ENCODE measurements at places on chromosomes 7 and 10.

DNA sequence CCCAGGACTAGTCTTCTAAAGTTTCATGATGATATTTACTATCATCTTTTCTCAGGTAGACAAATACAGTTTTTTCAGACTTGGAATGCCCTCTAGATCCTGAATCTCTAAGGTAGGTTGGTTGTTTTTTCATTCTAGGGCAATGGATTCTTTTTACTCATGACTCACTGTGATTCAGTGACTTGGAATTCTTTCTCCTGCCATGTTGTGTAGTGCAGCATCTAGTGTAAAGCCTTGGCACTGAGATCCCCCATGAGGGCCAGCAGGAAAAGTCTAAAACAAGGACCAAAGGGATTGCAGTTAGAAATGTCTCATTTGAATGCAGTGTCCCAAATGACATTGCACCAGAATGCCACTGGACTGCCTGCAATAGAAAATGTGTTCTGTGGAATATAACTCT, 430.4 kb downstream of the NEBL start:
- no peaks in the 10 kb centered on the region for H3K36me3 ChIP-seq
- H3K27me3 ChIP-seq, result no peaks in the 10 kb centered on the region
- H3K4me1 ChIP-seq, result no peaks in the 10 kb centered on the region
- H3K27ac ChIP-seq, result no peak overlapping the region

GRCh38 chr10:25501912-25502311, 327.1 kb downstream of the GPR158 start:
- no peaks in the 10 kb centered on the region for H3K36me3 ChIP-seq
- H3K4me1 ChIP-seq, result no peaks in the 10 kb centered on the region
- DNase-seq, result no peak
- no peak overlapping the region for H3K27ac ChIP-seq
- no peaks in the 10 kb centered on the region for H3K27me3 ChIP-seq

DNA sequence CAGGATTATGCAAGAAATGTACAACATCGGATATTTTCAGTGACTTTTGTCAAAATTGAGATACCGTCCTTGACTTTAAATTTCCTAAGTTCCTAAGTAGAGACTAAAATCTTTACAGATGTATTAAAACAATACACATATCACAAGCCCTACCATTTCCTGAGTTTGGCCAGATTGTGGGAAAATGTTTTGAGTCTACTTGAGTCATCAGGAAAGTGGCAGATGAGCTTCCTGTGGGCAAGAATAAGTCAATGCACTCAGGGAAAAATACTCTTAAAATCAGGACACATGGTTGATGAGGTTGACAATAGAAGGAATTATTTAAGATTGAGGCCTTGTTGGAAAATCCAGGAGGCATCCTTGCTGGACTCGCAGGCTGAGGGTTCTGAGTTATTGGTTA, 162.5 kb downstream of the SNX10 start:
- H3K27me3 ChIP-seq, result no peaks in the 10 kb centered on the region
- H3K4me3 ChIP-seq, result no peak overlapping the region
- peaks cover 7% of the 10 kb centered on the region for H3K4me1 ChIP-seq
- no peak for DNase-seq

- H3K27me3 ChIP-seq, result no peaks in the 10 kb centered on the region
- H3K4me3 ChIP-seq, result no peak overlapping the region
- 0 out of 2 replicates have a peak, but pooled peaks cover 4% of the 10 kb centered on the region for H3K4me1 ChIP-seq
- H3K27ac ChIP-seq, result no peak overlapping the region
Observed at GRCh38 chr7:2512179-2512661, 7.4 kb upstream of the LFNG start.

DNA sequence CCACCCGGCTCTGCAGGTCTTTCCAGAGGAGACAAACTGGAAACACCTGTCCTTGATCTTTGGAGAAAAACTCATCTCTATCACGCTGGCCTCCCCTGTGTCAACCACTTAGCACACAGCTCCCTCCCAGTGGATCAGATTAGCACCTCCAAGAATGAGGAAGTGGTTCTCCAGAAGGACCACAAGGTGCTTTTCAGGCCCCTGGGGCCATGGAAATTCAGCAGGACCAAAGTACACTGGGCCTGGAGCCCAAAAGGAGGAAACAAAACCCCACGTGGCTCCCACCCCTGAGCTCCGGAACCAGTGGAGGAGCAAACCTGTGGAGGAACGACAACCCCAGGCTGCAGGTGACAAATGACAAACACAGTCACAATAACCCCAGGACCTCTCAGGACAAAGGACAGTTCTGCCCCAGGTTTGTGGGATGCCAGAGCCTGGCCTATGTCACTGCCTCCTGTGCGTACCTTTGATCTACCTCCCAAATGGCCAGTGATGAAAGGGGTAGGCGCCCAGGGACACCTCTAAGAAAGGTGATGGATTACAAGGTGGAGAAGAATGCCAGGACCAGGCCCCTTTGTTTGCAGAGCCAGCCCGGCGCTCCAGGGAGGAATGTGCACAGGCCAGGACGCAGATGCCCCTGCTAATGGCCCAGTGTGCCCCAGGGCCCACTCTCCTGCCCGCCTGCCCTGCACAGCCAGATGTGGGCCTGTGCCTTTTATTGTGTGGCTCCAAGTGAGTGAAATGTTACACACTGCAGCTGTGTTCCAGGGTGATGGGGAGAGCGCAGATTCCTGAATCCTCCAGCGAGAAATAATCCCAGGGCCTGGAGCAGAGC, 5.7 kb downstream of the TNS3 start:
- DNase-seq, result peak; percentile 51
- H3K27ac ChIP-seq, result peak overlapping the region; percentile 63
- H3K4me3 ChIP-seq, result no peak overlapping the region
- no peaks in the 10 kb centered on the region for H3K36me3 ChIP-seq
- H3K27me3 ChIP-seq, result no peaks in the 10 kb centered on the region

GRCh38 chr7:66967029-66967428, 28.4 kb downstream of the SBDS start:
- no peak for DNase-seq
- H3K4me3 ChIP-seq, result no peak overlapping the region
- H3K27me3 ChIP-seq, result no peaks in the 10 kb centered on the region
- H3K36me3 ChIP-seq, result no peaks in the 10 kb centered on the region

DNA sequence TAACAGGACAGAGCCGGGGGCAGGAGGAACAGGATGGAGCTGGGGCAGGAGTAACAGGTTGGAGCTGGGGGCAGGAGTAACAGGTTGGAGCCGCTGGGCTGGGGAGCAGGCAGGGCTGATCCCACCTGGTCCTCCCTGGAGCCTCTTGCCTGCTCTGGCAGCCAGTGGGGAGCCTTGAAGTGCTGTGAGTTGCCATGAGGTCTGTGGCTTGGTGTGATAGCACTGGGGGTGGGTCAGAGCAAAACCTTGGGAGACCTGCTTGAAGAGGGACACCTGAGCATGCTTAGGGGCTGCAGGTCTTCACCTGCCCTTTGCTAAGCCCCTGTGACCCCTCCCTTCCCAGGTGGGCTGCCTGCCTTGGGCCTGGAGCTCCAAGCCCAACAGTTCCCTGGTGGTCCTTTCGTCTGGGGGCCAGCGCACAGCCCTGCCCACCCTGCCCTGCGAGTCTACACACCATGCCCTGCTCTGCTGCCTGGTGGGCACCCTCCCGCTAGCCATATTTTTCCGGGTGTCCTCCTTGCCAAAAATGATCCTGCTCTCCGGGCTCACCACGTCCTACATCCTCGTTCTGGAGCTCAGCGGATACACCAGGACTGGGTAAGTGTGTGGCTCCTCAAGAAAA, 111.6 kb downstream of the ADCY1 start:
- no peak overlapping the region for H3K4me3 ChIP-seq
- DNase-seq, result no peak
- H3K36me3 ChIP-seq, result no peaks in the 10 kb centered on the region
- H3K4me1 ChIP-seq, result peaks cover 4% of the 10 kb centered on the region
- no peak overlapping the region for H3K27ac ChIP-seq

GRCh38 chr10:30691639-30692015, 62.1 kb upstream of the LYZL2 start:
- no peak overlapping the region for H3K27ac ChIP-seq
- H3K4me1 ChIP-seq, result peaks cover 28% of the 10 kb centered on the region
- no peak for DNase-seq
- no peaks in the 10 kb centered on the region for H3K36me3 ChIP-seq
- H3K4me3 ChIP-seq, result no peak overlapping the region

- no peak for DNase-seq
- H3K4me3 ChIP-seq, result no peak overlapping the region
- H3K27me3 ChIP-seq, result no peaks in the 10 kb centered on the region
- no peaks in the 10 kb centered on the region for H3K36me3 ChIP-seq
Observed at GRCh38 chr10:21208666-21209316, 311.7 kb upstream of the NEBL start.

DNA sequence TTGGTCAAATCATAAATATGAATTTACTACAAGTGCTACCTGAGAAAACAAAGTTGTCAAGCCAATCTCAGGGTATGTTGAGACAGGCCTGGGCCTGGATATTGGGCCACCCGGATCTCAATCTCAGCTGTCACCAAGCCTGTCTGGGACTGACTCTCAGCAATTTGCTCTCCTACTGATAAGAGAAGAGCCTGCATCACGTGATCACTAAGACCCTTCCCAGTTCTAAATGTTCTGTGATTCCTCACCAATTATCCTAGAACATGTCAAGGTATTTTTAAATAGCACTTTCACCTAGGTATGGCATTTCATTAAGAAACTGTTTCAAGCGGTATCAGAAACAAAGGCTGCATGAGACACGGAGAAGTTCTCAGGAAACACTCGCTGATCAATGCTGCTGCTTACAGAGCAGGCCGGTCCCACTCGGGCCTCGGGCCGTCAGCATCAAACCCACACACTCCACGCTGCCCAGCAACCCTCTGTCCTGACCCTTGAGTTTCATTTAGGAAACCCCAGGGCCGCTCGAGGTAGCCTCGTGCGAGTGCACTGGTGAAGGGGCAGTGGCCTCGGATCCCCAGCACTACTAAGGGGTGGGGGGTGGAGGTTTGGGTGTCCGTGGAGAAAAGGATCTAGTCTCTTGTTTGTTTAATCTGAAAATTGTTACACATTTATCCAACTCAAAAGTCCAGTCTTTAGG, 4.1 kb downstream of the KLF6 start:
- H3K27me3 ChIP-seq, result no peaks in the 10 kb centered on the region
- H3K27ac ChIP-seq, result peak overlapping the region; percentile 26
- peaks cover 60% of the 10 kb centered on the region for H3K4me1 ChIP-seq
- H3K4me3 ChIP-seq, result no peak overlapping the region

DNA sequence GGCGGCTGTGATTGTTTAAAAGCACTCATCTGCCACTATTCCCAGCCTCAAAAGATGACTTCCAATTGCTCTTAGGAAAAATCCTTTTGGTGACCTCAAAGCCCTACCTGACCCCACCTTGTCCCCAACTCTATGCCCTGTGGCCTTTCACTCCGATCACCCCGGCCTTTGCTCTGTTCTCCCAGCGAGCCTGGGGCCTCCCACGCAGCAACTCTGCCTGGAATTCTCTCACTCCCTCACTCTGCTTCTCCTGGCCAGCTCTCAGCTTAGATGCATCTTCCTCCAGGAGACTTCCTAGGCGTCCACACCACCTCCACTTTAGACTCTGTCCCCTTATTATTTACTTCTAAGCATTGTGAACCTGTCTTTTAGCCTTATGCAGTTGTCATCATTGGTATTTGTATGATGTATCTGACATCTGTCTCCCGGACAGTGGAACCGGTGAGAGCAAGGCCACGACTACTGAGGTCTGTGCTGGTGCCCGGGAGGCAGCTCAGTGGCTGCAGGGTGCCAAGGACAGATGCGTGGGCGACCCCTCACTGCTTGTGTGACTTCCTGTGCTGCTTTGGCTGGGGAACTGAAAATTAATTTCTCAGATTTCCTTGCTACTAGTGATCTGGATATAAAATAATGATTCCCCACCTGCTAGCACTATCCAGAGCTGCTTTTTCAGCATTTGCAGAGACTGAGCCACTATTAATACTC, 63.0 kb downstream of the PIP4K2A start:
- H3K36me3 ChIP-seq, result no peaks in the 10 kb centered on the region
- H3K27me3 ChIP-seq, result no peaks in the 10 kb centered on the region
- DNase-seq, result no peak
- no peak overlapping the region for H3K27ac ChIP-seq
- H3K4me1 ChIP-seq, result peaks cover 24% of the 10 kb centered on the region

GRCh38 chr10:73837072-73837471, 25.7 kb upstream of the NDST2 start:
- no peak overlapping the region for H3K27ac ChIP-seq
- H3K36me3 ChIP-seq, result peaks cover 19% of the 10 kb centered on the region
- H3K27me3 ChIP-seq, result no peaks in the 10 kb centered on the region
- DNase-seq, result no peak

- H3K27ac ChIP-seq, result no peak overlapping the region
- no peak for DNase-seq
Observed at GRCh38 chr7:47346377-47346914, 235.5 kb downstream of the TNS3 start.

DNA sequence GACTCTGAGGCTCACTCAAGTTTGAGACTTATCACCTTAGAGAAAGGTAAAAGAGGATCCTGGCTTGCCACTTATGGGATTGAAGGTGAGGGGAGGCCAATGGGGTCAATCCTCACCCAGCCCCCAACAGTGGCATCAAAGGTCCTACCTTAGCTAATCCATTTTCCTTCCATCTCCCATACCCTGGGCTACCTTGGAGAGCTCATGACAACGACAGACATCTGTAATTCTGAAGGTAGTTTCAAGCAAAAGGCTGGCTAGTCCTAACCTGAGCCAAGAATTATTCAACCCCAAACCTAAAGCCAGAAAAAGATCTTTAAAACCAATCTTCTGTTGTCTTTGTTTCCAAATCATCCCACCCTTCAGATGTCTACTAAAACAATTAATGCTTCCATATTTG, 179.2 kb upstream of the GHITM start:
- no peak for DNase-seq
- no peaks in the 10 kb centered on the region for H3K4me1 ChIP-seq
- H3K27ac ChIP-seq, result no peak overlapping the region
- H3K4me3 ChIP-seq, result no peak overlapping the region
- H3K36me3 ChIP-seq, result no peaks in the 10 kb centered on the region

DNA sequence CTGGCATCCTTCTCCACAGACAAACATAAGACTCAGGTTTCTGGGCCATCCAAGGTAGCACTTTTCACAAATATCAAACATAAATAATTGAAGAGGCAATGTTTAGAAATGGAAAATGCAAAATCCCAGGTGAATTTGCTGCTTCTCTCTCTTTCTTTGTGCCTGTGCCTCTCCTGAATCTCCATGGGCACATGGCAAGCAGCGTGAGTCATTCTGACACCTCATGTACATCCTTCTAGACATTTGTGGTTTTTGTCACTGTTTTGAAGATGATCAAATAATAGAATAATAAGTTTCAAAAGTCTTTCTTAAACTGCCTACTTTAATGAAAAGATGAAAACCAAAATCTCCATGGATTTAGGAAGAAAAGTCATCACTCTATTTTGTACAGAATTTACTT, 60.3 kb upstream of the RAB11FIP2 start:
- no peak overlapping the region for H3K4me3 ChIP-seq
- H3K27ac ChIP-seq, result no peak overlapping the region
- H3K27me3 ChIP-seq, result no peaks in the 10 kb centered on the region
- DNase-seq, result no peak
- H3K4me1 ChIP-seq, result no peaks in the 10 kb centered on the region
- no peaks in the 10 kb centered on the region for H3K36me3 ChIP-seq
